AG09319 (cell line): ENCODE measurements at places on chromosomes 11 and 22.

- no peak for DNase-seq
Observed at GRCh38 chr11:134949121-134950090, 537.4 kb upstream of the B3GAT1 start.

GRCh38 chr22:38012604-38013072, 28.3 kb upstream of the SOX10 start:
- no peak for DNase-seq

- no peak for DNase-seq
Observed at GRCh38 chr11:83778596-83778995, 492.4 kb upstream of the CCDC90B start.

GRCh38 chr11:9060700-9061111, 30.7 kb downstream of the SCUBE2 start:
- DNase-seq = no peak

DNA sequence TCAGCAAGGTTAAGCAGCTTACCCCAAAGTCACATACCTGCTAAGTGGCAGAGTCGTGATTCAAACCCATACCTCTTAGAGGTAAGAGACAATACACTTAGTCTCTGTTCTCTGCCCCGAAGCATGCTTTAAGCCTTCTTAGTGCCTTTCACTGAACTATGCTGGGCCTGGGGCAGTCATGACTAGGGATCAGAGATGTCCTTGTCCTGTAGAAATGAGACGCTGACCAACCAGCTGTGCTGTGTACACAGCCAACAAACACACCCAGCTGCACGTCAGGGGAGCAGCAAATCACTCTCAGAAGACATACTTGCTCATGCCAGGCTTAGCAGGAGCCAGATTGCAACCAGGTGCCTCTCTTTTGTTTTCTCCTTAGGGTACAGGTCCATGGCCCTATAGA, 255.7 kb downstream of the BUD13 start:
- no peak for DNase-seq

- no peak for DNase-seq
Observed at GRCh38 chr11:57477507-57478189, 17.3 kb downstream of the RTN4RL2 start.

DNA sequence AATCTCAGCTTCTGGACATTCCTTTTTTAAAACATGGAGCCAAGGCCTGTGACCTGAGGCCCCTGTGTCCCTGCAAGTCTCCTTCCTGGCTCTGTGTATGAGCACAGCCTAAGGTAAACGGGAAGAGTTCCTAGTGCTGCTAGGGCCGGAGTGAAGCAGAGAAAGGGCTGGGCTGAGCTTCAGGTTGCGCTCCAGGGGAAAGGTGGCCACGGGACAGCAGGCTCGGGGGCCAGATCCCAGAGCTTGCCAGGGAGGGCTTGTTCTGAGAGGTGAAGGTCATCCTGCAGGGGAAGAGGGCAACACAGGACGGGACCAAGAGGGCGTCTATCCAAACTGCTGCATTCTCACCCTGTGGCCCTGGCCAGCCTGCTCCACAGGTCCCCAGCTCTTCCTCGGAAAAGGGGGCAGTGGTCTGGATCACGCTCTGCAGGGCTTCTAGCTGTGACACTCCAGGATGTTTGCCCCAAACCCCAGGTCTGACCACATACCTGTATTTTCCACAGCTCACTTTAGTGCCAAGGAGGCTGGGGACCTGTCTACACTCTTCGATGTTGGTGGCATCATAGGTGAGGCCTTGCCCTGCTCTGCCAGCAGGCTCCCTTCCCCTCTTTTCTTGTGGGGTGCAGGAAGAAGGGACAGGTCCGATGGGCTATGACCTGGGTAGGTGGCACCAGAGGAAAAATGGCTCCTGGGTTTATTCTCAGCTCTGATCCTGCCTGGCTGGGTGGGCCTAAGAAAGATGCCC, 20.4 kb downstream of the SLC37A2 start:
- DNase-seq = no peak

GRCh38 chr22:49663311-49663711, 164.4 kb downstream of the BRD1 start:
- DNase-seq = no peak

GRCh38 chr22:23402275-23403151, 177.6 kb downstream of the IGLL1 start:
- no peak for DNase-seq

GRCh38 chr11:1298695-1299492, 10.5 kb downstream of the TOLLIP start:
- DNase-seq = peak; percentile 52

- DNase-seq = no peak
Observed at GRCh38 chr11:15158351-15159015, 43.8 kb downstream of the INSC start.

- no peak for DNase-seq
Observed at GRCh38 chr22:35482974-35483373, 57.7 kb upstream of the RASD2 start.

GRCh38 chr11:122803716-122804115, 34.6 kb upstream of the CRTAM start:
- no peak for DNase-seq

DNA sequence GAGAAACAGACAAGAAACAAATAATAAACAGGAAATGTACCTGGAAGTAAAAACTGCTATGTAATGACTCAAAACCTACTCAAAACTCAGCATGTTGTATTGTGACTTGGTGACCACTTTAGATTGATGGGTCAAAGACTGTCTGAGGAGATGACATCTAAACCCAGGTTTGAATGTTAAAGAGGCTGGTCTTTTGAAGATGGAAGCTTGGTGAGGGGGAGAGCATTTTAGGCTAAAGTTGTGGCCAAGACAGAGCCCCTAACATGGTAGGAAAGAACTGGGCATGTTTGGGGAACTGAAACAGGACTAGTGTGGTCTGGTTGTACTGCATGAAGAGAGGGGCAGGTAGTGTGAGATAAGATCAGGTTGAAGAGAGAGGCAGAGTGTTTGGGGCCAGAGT, 85.3 kb upstream of the MYO18B start:
- DNase-seq = no peak

- DNase-seq = no peak
Observed at GRCh38 chr11:120280600-120281051, 40.7 kb downstream of the POU2F3 start.

GRCh38 chr11:108927791-108928545, 263.1 kb downstream of the DDX10 start:
- DNase-seq = no peak

GRCh38 chr11:13862845-13863392, 99.6 kb upstream of the SPON1 start:
- DNase-seq = no peak

GRCh38 chr11:133947321-133947756, 9.4 kb downstream of the IGSF9B start:
- DNase-seq = no peak

DNA sequence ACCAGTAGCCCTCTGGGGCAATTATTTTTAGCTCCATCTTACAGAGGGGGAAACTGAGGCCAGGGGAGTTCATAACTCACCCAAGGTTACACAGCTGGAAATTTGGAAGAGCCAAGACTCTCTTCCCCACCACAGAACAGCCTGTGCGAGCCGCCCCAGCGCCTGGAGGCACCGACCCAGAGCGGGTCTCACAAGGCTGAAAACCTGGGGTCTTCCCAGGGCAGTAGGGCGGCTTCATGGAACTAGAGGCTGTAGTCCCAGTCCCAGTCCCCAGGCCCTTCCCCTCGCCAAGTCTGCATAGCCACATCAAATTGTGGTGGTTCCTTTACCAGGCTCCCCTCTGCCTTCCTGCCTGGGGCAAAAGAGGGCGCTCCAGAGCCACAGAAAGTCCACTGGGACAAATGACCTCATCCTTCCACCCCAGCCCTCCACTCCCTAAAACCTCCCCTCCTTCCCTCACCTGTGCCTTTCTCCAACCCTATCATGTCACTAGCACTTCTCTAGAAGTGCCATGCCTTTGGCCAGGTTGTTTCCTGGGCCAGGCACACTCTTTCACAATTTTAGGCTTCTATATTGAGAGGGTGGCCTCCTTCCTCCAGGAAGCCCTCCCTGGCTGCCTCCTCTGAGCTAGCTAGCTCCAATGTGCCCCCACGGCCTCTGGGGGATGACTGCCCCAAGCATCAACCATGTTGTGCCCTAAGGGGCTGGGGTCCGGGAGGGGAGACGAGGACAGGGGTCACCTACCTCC, 15.2 kb upstream of the CDC42EP1 start:
- no peak for DNase-seq

- DNase-seq = no peak
Observed at GRCh38 chr11:33227578-33228261, 29.5 kb upstream of the HIPK3 start.

GRCh38 chr11:118079491-118079890, 2.6 kb downstream of the TMPRSS4 start:
- DNase-seq = no peak

DNA sequence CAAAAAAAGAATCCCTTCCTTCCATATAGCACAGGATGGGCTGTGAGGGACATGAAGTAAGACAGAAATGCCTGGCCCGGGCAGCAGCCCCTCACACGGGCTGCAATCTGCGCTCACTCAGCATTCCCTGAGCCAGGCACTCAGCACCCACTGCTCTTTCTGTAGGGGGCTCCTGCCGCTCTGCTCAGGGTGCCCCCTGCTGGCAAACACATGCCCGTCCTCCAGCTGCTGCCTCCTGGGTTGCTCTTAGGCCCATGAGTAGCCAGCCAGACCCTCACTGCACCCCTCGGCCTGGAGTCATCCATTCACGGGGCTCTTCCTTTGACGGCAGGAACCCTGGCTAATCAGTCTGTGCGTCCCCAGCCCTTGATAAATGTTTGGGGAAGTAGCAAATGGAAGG, 6.9 kb downstream of the MCAT start:
- DNase-seq = no peak

- no peak for DNase-seq
Observed at GRCh38 chr22:16960220-16960883, 47.7 kb downstream of the GAB4 start.

DNA sequence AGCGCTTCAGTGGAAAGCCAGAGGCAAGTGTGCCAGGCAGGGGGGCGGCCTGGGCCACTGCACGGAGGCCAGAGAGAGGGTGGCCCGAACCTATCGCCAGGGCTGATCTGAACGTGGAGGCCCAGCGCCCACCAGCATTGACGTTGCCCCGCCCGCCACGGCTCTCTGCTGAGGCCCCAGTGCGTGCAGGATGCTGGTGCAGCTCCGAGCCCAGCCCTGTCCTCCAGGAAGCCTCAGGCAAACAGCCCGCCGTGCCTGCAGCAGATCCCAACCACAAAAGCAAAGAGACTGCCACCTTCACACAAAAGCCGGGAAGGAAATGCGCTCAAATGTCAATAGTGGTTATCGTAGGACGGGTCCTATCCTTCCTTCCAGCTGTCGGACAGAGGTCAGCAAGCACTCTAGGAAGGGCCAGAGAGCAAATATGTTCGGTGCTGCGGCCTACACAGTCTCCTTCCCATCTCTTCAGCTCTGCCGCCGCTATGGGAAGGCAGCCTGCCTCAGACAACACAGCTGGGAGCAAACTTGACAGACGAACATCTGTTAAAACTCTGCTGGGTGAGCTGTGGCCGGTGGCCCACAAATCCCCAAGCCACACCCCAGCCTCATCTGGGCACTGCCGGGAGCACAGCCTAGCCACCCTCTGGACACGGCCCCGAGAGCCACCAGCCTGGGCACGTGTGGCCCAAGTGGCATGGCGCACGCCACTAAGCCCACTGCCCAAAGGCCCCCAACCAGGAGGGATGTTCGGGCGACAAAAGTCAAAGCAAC, 146.2 kb downstream of the CRYBB2 start:
- no peak for DNase-seq

DNA sequence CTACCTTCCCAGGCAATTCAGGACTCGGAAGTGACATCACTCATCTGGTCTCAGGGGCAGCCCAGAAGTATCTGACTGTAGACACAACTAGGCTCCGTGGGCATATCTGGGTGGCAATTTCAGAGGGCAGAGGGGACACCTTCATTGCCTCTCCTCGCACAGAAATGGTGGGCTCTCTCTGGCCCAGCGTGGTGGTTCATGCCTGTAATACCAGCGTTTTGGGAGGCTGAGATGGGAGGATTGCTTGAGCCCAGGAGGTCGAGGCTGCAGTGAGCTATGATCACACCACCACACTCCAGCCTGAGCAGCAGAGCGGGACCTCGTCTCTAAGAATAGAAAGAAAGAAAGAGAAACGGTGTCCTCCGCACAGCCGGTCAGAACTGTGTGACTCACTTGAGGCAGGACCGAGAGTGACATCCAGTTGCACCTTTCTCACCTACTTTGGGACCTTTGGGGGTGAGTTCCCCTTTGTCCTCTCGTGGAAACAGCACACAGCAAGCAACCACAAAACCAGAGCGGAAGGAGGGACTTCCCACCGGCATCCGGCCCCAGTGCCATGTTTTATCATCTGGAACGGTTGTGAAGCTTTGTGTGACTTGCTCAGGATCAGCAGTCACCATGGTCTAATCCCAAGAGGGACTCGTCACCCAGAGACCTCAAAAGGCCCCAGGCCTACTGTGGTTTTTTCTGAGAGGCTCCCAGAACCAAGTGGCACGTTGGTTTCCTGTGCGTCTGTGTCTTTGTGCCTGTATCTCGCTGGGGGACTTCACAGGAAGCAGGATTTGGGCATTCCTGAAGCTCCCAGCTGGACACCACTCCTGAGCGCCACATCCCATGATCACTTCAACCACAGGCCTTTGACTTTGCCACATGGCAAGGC, 38.4 kb upstream of the EMID1 start:
- DNase-seq = no peak

- DNase-seq = no peak
Observed at GRCh38 chr11:41449483-41450050, 9.9 kb downstream of the LRRC4C start.

DNA sequence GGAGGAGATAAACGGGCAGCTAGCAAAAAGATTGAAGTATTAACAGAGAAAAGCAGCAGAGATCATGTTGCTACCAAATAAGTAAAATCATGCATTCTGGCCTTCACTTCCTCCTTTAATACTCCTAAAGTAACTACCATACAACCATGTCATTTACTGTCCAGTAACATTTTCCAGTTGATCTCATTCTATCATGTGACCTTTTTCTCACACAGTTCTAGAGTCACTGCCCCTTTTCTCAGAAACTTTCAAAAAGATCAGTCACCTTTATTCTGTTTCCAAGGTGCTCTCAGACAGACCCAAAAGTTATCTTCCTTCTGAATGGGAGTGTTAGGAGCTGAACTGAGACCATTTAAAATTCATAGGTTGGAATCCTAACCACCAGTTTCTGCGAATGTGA, 984.4 kb downstream of the FAM181B start:
- DNase-seq = no peak

GRCh38 chr11:1153951-1154493, 3.7 kb upstream of the MUC5AC start:
- DNase-seq = peak; percentile 86

DNA sequence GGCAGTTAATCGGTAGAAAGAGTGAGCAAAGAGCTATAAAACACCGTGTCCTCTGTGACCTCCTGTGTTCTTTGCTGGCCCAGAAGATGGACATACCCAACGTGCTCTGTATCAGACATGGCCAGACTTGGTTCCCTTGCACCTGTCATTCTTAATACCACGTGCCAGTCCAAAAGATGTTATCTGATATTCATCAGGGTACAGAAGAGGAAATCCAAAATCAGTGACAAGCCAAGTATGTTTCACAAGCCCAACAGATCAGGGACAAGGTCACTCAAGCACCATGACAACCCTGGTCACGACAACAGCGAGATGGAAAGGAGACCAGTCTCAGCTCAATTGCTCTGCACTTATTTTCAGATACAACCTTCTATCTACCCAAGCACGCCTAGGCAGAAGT, 3.4 kb downstream of the LRP4 start:
- no peak for DNase-seq

GRCh38 chr11:47328449-47329390, 23.8 kb downstream of the MYBPC3 start:
- DNase-seq = no peak

GRCh38 chr22:25153961-25154666, 45.5 kb upstream of the CRYBB3 start:
- no peak for DNase-seq

- no peak for DNase-seq
Observed at GRCh38 chr11:72375241-72375960, 58.9 kb downstream of the CLPB start.
